ENCODE measurements at places on chromosomes 1 and 21.

DNA sequence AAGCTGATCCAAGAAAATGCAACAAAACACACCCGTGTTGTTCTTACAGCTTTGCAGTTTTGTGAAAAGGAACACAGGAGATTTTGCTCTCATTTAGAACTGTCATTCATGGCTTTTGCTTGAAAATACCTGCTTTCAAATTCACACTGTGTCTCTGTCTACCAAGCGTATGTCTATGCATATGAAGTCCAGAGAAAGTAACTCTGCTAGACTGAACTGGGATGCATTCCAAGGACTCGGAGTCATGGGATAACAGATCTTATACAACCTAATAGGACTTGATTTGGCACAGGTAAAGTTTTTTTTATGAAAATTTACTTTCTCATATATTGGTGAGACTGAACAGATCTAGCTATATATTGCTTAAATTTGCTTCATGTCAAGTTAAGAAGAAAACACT lies 102.4 kb downstream of the PTGER3 start:
- no peak for DNase-seq

- no peak for DNase-seq
Observed at GRCh38 chr1:155669233-155670162, 19.1 kb downstream of the YY1AP1 start.

DNA sequence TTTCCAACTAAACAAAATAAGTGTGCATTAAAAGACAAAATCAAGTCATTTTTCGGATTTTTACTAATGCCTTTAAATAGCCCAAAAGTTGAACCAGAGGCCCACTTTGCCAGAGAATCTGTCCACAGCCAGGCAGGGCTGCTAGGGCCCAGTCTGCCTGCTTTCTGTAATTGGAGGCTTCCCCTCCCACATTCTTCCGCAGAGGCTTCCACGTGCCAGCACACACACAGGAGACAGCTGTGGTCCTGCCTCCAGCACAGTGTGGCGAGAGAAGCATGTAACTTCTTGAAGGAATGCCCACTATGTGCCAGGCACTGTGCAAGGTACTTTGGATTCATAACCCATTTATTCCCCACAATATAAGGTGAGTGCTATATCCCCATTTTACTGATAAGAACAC lies 11.3 kb upstream of the PDZK1IP1 start:
- no peak for DNase-seq

- DNase-seq: no peak
Observed at GRCh38 chr1:54973205-54973921, 7.1 kb upstream of the TMEM61 start.

GRCh38 chr1:179938752-179939151 lies 15.9 kb upstream of the CEP350 start:
- DNase-seq: no peak

- no peak for DNase-seq
Observed at GRCh38 chr1:81574408-81574807, 226.3 kb upstream of the ADGRL2 start.

- DNase-seq: no peak
Observed at GRCh38 chr21:35291034-35291433, 241.9 kb upstream of the RUNX1 start.

- no peak for DNase-seq
Observed at GRCh38 chr1:20662110-20662475, 924 bp upstream of the DDOST start.

- DNase-seq: peak; percentile 65
Observed at GRCh38 chr1:164622068-164622845, 63.3 kb downstream of the PBX1 start.

DNA sequence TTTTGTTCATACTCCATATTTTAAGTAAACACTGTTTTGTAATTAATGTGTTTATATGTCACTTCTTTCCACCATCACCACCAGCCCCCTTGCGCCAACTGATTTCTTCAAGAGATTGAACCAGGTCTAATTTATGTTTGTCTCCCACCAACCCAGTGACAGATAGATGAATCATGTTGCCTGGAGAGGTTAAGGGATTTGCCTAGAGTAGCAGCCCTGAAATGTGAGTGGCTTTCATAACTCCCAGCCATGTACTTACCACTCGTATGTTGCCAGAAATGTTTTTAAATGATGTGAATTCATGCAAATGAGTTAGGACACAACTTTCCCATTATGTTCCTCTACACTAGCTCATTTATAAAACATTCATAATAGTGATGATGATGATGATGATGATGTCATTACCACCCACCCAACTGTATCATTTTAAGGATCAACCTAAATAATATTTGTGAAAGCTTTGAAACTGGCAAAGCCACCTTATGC lies 86.9 kb downstream of the LRRC8D start:
- DNase-seq: no peak

GRCh38 chr1:12472798-12473551 lies 145.0 kb downstream of the DHRS3 start:
- no peak for DNase-seq

DNA sequence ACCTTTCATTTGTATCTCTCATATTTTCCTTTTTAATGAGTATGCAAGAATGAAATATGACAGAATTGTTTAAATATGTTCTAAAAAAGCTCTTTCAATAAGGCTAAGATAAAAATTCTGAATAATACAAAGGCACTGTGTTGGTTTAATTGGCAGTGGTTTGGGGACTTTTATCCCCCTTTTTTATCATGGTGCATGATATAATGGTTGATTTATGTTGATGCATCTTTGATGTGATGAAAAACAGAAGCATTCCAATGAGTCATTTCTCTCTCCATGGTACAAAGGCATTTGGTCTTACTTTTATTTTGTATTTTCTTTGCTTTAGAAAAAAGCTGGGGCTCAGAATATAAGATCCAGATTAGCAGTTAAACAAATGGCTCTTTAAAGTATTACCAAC lies 127.2 kb upstream of the GREM2 start:
- no peak for DNase-seq

- DNase-seq: no peak
Observed at GRCh38 chr1:228308628-228309325, 97.9 kb downstream of the TRIM11 start.

DNA sequence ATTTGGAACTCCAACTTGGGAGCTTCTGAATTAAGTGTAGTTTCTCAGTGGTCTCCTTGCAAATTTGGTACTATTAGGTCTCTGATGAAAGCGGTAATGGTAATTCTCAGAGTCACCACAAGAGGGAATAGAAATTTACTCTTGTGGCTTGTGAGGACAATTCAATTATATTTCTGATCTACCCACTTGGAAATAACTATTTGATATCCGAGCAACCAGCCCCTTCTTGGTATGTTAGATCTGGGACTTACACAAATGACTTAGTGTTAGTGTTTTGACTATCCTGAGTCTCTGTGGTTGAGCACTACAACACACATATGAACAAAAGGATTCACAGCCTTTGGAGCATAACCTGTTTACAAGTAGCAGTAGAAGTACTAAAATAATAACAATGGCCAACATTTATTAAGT lies 68.1 kb downstream of the RPS6KA1 start:
- DNase-seq: peak; percentile 59

DNA sequence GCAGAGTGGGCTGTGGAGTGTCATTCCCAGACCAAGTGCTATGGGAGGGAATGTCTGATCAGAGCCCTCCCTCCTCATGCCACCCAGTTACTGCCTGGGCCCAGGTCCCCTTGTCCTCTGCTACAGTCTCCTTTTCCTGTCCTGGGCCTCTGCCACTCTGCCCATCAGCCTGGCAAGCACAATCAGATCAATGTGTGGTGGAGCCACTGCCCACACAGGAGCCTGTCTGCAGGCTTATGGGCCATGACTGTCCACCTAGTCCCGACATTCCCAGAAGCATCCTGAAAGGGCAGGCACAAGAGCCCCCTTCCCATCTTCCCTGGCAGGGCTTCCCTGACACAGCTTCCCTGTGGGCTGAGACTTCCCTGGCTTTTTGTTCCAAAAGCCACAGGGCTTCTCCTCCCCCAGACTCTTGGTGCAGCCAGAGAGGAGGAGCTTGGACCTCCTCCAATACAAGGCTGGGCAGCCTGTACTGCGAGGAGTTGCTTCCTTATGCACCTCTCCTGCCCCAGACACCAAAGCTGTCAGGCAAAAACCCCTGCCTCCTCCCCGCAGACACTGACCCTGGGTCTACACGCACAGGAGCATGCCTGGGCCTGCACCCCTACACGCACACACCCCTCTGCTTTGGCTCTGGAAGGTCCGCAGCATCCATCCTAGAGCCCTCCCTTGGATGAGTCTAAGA lies 29.2 kb upstream of the CNTN2 start:
- peak; percentile 96 for DNase-seq

GRCh38 chr1:34358636-34359035 lies 181.9 kb downstream of the C1orf94 start:
- no peak for DNase-seq

- DNase-seq: no peak
Observed at GRCh38 chr1:167668108-167668507, 38.1 kb downstream of the RCSD1 start.

- no peak for DNase-seq
Observed at GRCh38 chr1:171081314-171081753, 9.4 kb upstream of the FMO3 start.

DNA sequence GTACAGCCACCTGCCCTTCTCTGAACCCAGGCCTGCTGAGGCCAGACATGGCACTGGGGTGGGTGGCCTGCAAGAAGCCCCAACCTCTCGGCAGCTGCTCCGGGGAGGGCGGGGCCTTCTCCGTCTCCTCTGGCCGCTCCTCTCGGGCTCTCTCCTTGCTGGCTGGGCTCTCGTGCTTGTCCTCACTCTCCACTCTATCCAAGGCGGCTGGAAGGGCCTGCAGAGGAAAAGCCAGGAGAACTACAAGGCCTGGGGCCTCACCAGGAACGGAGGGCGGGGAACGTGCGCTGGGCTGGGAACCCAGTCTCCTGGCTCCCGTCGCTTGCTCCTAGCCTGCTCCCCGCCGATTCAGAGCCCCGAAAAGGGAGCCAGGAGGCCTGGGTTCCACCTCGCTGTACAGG lies 59.1 kb downstream of the CHD5 start:
- no peak for DNase-seq

DNA sequence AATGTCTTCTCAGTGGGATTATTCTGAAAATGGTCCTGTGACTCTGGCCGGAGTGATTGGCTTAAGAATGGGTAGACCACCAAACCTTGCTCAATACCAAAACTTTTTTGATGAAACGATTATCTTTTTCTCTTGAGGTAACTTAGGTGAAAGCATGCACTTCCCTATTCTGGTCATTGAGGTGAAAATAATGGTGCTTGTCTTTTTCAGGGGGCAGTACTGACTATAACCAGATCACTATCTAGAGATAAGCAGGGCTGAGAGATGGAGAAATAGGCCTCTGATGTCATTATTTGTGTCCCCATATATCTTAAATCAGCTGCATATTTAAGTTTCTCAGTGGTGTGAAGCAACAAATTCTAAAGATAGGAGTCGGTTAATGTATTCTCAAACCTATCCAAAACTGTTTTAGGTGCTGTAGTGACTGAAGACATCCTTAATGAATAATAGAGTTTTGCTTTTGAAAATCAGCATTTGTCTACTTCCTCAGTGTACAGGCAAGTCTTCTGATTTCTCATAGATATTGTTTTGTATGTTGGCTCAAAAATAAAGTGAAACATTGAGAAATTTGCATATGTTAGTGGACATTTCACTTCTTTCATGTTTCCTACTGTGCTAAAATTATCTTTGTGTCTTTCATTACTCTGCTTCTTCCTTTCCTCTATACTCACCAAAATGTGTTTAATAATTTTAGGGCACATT lies 735.3 kb upstream of the ADGRL4 start:
- no peak for DNase-seq

DNA sequence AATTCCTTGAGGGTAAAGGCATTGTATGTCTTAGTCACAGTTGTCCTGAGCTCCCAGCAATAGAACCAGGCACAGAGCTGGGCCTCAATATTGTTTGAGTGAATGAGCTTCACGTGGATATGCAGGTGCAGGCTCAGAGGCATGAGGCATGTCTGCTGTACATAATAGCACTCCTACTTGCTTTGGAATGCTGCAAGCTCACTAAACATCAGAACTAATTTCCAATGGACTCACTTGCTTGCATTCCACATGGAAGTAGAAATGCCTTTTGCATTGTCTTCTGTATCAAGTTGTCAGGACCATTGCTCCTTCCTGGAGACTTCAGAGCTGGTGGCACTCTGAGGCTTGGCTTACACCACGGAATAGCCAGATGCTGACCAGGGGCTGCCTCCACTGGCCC lies 37.1 kb downstream of the INAVA start:
- no peak for DNase-seq

- peak; percentile 60 for DNase-seq
Observed at GRCh38 chr1:232306269-232306961, 323.5 kb downstream of the SIPA1L2 start.

- no peak for DNase-seq
Observed at GRCh38 chr1:38327559-38327973, 281.0 kb upstream of the POU3F1 start.

DNA sequence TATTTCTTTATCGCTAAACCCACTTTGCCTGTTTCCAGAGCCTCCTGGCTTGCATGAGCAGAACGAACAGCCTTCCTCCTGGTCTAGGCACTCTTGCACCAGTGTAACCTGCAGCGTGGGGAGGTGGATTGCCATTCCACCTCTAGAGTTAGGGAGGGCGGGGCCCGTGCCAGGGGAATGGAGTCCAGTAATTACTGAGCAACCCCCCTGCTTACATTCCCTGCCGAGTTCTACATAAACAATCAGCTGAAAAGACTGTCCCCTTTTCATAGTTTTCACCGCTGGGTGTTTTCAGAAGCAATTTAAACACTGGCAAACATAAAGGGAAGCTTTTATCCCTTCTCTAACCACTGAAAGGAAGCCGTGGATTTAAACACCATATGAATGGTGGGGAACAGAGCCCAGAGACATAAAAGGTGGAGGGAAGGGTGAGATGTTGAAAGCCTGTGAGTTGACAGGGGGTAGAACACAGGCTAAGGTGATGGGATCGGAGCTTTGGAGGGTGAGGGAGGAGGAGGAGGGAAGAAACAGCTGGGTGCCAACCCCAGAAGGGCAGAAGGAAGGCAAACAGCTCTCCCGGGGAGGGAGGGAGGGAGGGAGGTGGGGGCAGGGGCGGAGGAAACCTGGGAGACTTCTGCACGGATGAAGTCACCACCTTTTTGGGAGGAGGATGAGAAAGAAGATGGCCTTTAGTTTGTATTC lies 68.0 kb upstream of the WDR26 start:
- DNase-seq: peak; percentile 13

GRCh38 chr1:150118716-150119115 lies 31.0 kb upstream of the PLEKHO1 start:
- DNase-seq: no peak

GRCh38 chr1:100184536-100184935 lies 6.5 kb upstream of the LRRC39 start:
- no peak for DNase-seq

- DNase-seq: no peak
Observed at GRCh38 chr1:152932170-152932811, 14.7 kb upstream of the SPRR5 start.

GRCh38 chr1:93993731-93994130 lies 84.5 kb upstream of the GCLM start:
- DNase-seq: no peak

DNA sequence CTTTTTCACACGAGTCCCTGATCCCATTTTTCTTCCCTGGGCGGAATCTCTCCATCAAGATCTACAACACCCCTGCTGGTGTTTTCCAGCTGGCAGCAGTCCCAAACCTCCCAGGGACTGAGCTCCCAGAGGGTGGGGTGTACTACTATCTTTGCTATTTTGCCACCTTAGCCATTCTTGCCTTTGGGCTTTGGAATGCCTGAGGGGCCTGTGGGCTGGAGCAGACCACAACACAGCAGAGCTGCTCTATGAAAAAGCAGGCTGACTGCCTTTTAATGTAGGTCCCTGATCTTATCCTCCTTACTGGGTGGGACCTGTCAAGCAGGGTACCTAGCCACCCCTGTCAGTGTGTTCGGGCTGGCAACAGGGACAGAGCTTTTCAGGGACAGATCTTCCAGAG lies 91.9 kb downstream of the KCNT2 start:
- no peak for DNase-seq

GRCh38 chr21:44024887-44025353 lies 12.8 kb downstream of the TRAPPC10 start:
- DNase-seq: no peak

Data from NCI-H446 (cell line).